A549 (cell line): ENCODE measurements at places on chromosomes 4 and X.

GRCh38 chr4:3440979-3441500 is 728 bp upstream of the HGFAC start:
- no peak for DNase-seq

GRCh38 chr4:3124070-3124767 is 49.7 kb downstream of the HTT start:
- no peak for DNase-seq

DNA sequence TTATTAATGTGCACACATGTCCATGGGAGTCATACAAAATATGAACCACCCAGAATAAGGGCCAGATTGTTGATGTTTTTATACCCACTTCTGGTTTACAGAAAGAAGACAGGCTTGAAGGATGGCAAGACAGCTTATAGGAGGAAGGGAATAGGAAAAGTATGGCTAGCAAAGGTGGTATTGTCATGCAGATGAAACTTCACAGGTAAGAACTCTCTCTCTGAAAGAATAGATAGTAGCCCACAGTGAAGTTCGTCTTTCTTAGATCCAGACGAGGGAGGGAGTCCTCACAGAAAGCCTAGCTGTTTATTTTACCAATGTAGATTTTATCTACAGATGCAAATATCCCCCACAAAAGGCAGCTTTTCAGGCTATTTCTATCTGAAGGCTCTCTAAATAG is 43.7 kb upstream of the SPIN4 start:
- no peak for DNase-seq

- DNase-seq: no peak
Observed at GRCh38 chrX:132818638-132819037, 139.8 kb downstream of the HS6ST2 start.

DNA sequence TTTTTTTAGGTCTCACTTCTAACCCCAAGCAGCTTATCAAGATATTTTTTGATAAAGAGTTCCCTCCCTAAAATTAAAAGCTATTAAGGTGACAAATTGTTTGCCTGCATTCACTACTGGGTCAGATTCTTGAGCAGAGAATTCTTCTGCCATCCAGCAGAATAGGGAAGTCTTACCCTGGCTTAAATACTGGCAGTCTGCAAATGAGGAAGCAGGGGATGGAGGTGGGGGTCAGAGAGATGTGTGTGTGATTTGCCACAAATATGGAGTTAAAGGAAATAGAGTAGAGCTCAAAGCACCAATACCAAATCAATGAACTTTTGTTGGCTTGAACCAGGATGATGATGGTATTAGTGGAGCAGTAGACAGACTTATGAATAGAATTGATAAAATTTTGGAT is 122.2 kb downstream of the ANXA5 start:
- no peak for DNase-seq

- DNase-seq: peak; percentile 12
Observed at GRCh38 chr4:25861280-25861950, 1.4 kb downstream of the SEL1L3 start.

- DNase-seq: no peak
Observed at GRCh38 chr4:123478859-123479345, 82.3 kb downstream of the SPRY1 start.

GRCh38 chr4:2387218-2387617 is 31.2 kb downstream of the ZFYVE28 start:
- DNase-seq: no peak

DNA sequence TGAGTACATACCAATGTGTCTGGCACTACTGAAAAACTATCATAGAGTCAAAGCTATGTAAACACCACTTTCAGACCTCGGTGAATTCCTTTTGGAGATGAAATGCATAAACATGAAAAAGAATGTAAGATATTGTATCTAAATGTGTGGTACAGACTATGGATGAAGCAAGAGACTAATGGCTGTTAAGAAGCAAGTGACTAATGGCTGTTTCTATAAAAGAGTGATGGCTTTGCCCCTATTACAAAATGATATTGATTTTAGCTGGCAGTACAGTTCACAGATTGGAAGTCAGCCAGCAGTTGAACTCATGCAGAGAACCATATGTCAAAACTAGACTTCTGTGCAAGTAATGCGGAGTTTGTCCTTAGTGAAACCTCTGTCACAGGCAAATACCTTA is 359.3 kb downstream of the GRXCR1 start:
- DNase-seq: no peak

DNA sequence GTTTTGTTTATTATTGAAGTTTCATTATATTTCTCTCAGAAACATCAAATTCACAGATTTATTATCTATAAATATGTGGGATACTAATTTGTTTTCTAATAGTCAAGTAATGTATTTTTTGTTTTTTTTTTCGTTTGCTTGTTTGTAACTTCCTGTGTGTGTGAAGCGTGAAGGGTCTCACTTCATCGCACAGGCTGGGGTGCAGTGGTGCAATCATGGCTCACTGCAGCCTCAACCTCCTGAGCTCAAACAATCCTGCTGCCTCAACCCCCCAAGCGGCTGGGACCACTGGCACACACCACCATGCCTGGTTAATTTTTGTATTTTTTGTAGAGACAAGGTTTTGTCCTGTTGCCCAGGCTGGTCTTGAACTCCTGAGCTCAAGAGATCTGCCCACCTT is 55.1 kb downstream of the SH3RF1 start:
- DNase-seq: no peak

- DNase-seq: no peak
Observed at GRCh38 chr4:2085496-2085901, 26.4 kb downstream of the NAT8L start.

DNA sequence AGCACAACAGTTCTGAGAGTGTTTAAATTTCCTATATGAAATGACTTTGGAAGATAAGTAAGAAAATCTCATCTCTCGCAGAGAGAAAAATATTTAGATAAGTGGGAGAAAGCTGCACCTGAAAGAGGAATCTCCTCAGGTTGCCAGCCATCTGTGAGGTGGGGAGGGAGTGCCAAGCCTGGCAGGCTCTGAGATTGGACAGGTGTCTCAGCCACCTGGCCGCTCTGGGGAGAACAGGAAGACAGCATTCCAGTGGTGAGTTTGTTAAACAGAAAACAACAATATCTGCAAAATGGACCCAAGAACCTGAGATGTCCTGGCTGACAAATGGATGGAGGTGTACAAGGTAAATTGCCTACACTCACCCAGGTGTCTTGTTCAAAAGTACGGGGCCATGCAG is 31.3 kb downstream of the EMCN start:
- no peak for DNase-seq

GRCh38 chr4:79757600-79757999 is 315.4 kb downstream of the ANTXR2 start:
- no peak for DNase-seq

DNA sequence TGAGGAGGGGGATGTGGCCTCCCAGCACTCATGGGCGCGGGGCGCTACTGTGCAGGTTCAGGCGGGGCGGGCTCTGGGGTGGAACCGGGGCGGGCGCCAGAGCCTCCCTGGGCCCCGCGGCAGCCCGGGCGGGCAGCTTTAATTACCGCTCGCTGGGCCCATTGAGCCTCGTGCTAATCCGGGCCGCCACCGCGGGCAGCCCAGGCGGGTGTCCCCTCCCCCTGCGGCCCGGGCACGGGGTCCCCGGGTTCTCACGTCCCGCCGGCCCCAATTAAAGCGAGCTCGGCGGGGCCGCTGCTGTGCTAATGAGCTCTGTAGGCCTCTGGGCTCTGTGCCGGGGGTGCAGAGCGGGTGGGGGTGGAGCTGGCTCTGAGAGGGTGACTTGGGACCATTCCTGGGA is 22.8 kb upstream of the FGFR3 start:
- no peak for DNase-seq

DNA sequence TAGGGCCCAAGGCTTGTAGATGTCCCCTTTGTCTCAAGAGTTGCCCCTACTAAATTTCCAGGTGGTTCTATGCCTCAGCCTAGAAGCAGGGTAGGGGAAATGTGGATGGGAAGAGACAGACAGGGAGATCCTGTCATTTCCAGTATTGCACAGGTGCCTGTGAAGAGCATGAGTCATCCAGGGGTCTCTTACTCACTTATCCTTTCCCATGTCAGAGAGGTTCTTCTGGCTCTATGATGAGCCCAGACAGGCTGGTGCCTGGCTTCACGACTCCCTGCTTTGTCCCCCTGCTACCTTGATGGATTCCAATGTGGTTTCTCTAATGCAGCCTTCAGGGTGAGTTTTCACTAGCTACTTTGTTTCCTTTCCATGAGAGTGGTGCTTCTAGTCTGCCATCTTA is 35.2 kb upstream of the DDX60 start:
- no peak for DNase-seq

DNA sequence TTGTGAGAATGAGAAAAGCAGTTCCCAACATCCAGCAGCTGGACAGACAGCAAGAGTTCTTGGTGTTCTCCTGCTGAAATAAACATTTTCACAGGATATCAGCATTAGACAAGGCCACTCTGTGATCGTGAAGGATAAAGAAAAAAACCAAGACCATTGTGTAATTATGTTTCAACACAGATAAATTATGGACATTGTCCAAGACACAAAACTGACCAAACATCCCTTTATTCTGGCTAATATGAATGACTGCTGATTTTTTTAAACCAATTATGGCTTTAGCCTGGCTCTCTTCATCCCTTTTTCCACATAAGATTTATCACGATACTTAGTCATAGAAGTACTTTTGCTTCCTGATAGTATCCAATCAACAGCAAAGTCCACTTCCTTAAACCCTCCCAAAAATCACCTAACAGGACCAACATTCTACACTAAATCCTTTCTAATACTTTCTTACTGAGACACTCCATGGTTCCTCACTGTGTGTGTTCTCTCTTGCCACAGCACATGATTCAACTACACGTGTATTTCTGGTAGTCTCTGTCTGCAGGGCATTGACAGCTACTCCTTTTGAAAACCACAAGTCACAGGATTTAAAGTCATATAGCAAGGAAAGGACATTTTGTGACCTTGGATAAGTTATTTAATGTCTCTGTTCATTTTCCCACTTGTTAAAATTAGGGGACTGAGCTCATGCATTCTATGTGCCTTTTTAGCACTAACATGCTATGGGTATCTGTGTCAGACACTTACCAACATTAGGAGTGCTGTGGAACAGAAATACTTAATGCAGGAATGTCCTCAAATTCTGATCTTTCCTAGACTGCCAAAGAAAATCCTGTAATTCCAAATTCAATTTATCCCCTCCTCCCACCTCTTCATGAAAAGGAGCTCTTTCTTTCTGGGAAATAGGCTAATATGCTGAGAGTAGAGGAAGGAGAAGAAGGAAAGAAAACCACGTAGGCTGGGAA is 137.2 kb upstream of the PGRMC2 start:
- DNase-seq: no peak

- DNase-seq: peak; percentile 49
Observed at GRCh38 chr4:121736735-121737351, 28.1 kb downstream of the SMIM43 start.

GRCh38 chr4:124386163-124386562 is 326.4 kb downstream of the ANKRD50 start:
- DNase-seq: no peak

DNA sequence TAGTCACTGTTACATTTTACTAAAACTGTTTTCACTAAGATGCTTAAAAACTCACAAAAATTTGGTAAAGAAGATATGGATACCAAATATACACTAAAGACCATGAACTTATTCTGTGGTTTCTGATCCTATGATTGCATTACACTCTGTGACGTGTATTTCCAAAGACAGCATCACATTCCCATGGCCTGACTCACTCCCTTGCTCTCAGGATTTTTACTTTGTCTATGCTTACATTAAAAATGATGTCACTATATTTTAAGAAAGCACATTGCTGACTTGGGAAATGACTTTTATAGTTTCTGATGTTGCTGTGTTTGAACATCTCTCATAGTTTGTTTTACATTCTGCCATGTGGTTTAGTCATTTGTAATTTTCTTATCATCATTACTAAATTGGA is 327.9 kb upstream of the MAGEB18 start:
- DNase-seq: no peak
